ENCODE measurements at places on chromosomes 1 and 21.

DNA sequence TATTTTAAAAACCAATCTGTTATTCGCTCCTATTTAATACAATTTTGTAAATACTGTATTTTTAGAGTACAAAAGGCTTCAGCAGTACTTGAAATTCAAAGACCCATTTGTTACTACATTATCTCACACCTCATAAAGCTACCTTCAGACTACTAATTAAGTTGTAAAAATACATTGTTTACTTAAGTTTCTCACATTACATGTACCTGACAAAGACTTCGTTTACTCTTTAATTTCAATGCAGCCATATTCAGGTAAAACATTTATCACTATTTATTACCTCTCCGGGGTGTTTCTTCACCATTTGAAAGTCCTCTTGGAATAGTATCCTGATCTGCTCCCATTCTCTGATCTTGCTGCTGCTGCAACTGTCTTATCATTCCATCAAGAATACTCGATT lies 55.2 kb downstream of the BRWD1 start:
- DNase-seq = no peak

DNA sequence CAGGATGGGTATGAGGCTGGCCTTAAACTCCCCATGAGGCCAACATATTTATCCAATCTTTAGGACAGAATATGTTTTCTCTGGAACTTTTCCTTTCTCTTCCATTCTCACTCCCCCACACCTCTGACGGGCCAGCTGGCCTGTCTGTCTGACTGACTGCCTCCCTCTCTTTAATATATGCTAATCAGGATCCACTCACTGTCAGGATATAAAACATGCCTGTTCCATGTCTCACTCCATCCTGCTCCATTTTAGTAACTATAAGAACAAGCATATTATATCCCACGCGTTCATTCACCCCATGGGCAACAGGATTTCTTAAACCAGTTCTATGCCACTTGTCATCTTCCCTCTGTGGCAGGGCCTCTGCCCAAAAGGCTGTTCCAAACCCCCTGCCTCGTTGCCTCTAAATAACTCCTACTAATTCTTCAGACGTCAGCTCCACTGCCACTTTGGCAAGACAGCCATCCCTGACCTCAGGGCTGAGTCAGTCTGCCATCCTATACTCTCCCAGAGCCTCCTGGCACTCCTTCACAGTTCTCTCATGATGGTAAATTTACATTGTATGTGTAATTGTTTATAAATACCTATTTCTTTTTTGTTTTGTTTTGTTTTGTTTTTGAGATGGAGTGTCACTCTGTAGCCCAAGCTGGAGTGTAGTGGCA lies 84.3 kb upstream of the SPATA6 start:
- no peak for DNase-seq

DNA sequence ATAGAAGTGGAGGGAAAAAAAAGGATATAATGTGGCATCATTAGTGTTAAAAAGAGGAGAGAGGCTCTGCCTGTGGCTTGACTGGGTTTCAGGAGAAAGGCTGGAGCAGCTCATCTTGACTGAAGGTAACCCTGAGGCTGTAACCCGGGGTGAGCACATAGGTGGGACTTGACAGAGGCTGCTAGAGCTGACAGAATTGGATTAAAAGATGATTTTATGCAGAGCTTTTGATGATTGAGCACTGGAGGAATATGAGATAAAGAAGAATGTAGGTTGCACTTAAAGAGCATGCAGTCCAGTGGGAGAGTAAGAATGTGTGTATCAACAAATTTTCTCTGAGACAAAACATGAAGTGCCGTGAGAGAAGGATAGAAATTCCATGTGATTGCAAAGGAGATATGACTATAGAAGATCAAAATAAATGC lies 17.3 kb downstream of the LAMC1 start:
- DNase-seq = peak; percentile 65

GRCh38 chr1:165595246-165595938 lies 35.6 kb upstream of the MGST3 start:
- DNase-seq = no peak

DNA sequence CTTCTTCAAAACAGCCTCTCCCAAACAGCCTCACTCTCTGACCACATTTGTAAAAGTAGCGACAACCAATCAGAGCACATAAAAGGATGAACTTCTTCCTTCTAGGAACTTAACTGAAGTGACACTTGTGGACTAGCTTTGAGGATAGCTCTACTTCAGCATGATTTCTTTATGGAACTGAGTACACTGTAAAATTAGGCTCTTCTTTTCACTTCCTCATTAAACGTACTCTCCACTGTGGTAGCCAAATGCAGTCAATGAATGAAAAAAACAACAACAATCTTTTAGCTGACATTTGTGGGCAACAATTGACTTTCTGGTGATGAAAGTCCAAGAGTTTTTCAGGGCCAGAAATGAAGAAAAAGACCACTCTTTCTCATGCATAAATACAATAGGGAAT lies 9.6 kb downstream of the LRRC53 start:
- no peak for DNase-seq

DNA sequence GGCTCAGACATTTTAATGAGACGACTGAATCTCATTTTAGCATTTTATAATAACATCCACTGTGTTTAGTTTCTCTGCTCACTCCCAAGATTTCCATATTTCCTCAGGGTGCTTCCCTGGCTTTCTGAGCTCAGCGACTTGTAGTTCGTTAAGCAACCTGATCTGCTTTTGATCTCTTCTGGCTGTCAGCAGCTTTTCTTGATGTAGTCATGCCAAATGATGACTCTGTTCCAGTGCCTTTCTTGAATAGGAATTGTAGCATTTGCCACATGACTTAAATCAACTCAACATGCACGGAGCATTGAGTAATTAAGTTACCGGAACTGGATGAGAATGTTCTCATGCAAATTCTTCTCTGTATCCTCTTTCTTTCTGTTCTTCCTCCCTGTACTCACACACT lies 246.1 kb downstream of the FMN2 start:
- DNase-seq = no peak

DNA sequence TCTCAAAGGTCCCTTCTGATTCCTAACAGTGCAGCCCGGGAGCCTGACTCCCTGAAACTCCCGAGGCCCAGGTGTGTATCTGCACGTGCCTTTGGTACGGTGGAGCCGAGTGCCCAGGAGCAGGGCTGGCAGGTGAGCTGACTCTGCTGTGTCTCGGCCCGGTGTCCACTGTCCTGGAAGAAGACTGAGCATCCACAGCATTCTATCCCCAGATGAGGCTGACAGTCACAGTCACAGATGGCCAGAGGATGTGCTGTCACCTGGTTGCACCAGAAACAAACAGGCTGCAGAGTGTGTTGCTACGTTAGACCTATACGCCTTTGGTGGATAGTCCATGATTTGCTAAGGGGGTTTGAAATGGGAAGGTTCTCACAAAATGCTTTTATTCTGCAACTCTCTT lies 9.8 kb downstream of the ETV3L start:
- no peak for DNase-seq

DNA sequence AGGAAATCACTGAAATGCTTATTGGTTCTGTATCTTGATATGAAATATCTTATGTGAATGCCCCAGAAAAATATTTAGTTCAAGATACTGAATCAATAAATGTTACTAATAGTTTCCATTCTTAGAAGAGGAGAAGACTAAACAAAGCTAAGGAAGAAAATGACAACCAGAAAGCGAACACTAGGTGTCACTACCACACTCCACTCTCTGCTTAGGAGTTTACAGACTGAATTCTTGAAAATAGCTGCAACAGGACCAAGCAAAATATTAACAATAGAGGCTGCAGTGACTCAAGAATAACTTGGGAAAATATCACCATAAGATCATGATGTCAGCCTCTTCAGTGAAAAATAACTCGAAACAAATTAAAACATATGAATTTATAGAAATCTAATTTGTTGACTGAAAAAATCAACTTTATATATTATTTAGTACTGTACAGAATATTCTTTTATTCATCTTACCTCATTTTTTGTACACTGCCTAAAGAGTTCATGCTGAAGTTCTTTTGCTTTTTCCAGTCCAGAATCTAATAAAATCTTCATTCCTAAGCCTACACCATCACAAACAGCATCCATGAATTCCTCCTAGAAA lies 61.6 kb downstream of the KIF14 start:
- DNase-seq = no peak

DNA sequence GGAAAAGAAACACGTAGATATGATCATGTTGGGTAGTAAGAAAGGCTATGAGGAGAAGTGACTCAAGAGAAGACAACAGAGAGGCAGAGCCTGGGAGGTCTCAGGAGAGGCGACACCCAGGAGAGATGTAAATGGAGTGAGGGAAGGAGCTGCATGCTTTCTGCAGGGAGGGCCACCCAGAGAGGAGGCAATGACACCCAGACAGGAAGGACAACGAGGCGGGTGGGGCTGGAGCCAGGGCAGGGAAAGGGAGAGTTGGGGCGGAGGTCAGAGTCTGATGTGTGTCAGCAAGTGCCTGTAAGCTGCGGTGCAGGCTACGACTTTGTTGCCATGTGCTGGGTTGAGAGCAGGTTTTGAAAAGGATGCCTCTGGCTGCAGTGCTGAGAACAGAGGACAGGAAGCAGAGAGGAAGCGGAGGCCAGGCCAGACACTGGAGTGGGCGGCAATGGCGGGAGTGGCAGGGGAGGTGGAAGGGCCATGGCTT lies 31.3 kb downstream of the SLC1A7 start:
- peak; percentile 99 for DNase-seq

DNA sequence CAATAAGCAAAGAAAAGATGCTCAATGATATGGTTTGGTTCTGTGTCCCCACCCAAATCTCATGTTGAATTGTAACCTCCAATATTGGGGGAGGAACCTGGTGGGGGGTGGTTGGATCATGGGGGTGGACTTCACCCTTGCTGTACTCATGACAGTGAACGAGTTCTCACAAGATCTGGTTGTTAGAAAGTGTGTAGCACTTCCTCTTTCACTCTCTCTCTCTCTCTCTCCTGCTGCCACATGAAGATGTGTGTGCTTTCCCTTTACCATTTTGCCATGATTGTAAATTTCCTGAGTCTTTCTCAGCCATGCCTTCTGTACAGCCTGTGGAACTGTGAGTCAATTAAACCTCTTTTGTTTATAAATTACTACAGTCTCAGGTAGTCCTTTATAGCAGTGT lies 248.4 kb downstream of the HHIPL2 start:
- DNase-seq = no peak

GRCh38 chr1:76430531-76430930 lies 356.0 kb downstream of the ST6GALNAC3 start:
- DNase-seq = no peak

- no peak for DNase-seq
Measured at GRCh38 chr1:53120659-53121058, 21.8 kb downstream of the SLC1A7 start.

DNA sequence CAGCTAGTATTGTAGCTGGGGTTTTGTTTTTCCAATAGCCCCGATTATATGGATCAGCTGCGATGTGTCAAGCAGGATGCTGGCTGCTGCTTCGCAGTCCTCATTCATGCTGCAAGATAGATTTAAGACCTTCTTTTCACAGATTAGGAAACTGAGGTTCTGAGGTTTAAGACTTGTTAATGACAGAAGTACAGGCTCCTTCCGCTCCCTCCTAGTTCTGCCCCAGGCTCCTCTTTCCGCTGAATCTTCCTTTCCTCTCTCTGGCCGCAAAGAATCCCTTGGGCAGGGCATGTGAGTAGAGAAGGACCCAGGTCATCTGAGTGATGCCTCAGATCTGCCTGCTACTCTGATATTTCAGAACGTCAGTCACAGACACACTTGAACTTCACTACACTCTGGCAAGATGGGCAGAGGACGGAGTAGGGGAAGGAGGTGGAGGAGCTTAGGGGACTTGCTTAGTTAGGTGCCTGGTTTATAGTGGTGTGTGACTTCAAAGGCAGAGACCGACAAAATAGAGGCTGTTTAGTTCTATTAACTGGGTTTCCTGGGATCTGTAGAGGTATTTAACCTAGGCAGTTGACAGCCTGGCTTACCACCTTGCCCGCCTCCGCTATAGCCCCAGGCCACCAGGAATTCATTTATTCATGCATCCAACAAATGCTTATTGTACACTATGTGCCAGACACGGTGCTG lies 4.2 kb downstream of the IGSF21 start:
- no peak for DNase-seq

DNA sequence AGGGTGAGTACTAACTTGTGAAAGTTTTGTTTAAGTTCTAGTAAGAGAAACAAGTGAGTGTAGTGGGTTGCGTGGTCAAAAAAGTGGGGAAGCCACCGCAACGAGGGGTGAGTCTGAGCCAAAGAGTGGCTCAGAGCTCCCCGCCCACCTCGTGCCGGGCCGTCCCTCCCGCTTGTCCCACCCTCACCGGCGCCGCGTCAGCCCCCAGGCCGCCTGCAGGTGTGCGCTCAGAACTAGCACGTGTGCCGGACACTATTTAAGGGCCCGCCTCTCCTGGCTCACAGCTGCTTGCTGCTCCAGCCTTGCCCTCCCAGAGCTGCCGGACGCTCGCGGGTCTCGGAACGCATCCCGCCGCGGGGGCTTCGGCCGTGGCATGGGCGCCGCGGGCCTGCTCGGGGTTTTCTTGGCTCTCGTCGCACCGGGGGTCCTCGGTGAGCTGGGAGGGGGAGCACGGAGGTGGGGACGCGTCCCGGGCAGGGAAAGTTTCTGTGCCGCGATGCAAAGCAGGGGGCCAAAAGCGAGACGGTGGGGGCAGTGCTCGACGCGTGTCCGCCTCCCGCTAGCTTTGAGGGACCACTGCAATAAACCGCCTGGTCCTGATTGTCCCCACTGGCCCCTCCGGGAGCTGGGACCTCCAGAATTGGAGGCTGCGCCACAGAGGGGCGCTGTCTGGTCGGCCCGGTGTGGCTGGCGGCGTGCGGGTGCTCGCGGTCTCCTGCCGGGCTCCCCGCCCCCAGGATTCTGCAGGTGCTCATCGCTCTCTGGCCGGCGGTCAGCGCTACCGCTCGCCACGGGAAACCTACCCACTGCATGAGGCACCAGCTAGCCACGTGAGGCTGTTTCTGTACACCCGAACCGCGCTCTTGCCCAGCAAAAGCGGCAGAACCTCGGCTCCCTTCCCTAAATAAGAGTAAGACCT lies at the start of gene CR2:
TSS of gene CR2 (plus strand) at position 283 of the 919 bp plus-strand sequence. CDS start at position 374, 91 bp downstream.
- DNase-seq = no peak

DNA sequence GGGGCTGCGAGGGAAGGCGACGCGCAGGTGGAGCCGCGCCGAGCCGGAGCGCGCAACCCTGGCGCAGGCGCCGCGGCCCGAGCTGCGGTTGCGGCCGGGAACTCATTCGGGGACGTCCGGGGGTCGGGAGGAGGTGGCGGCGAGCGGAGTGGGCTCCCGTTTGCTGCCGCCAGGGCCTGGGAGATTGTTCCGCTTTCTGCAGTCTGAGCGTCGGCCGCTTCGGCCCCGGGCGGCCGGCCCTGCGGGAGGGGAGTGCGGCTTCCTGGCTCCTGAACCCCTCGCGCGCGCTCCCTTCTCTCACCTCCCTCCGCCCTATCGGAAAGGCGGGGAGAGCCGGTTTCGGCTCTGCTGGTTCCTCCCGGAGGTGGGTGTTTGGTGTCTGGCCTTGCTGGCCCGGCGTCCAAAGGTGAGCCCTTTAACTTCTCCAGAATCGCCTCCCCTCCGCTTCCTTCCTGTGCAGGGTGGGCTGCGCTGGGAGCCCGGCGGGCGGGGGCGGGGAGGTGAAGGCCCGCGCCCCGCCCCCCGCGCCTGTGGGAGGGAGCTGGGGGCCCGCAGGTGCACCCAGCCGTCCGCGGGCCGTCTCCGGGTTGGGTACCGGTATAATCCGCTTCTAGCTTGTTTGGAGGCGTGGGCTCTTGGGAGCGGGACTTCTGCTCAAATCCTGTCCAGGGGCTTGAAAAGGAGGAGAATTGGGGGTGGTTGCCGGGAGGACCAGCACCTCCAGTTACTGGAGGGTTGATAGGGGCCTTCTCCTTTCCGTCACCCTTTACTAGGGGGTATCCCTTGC lies 683 bp downstream of the LRRC8D start:
- DNase-seq = no peak
